ENCODE measurements at places on chromosomes 7 and 10.
A peak's percentile ranks its signal among the peaks of the same experiment; 100 is the strongest.

- no peak for DNase-seq
Measured at GRCh38 chr10:82796510-82796909, 921.5 kb downstream of the NRG3 start.

DNA sequence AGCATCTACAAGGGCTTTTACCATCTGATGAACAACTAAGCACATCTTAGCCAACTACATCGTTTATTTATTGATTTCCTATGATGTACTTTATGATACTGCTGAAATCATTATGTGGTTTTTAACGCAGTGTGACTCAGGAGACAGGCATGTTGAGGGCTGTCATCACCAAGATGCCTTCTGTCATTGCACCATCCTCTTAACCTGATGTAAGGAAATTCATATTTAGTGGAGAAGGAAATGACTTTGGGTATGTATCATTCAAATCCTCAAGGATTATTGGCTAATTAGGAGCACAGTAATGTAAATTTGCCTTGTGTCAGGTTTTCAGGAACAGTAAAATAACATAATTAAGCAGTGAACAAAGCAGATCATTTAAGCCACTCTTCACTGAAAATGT is 138.5 kb upstream of the MGMT start:
- DNase-seq = no peak

GRCh38 chr7:66508431-66508830 is 120.2 kb upstream of the KCTD7 start:
- DNase-seq = no peak

- DNase-seq = no peak
Measured at GRCh38 chr7:36430881-36431280, 41.2 kb downstream of the ANLN start.

DNA sequence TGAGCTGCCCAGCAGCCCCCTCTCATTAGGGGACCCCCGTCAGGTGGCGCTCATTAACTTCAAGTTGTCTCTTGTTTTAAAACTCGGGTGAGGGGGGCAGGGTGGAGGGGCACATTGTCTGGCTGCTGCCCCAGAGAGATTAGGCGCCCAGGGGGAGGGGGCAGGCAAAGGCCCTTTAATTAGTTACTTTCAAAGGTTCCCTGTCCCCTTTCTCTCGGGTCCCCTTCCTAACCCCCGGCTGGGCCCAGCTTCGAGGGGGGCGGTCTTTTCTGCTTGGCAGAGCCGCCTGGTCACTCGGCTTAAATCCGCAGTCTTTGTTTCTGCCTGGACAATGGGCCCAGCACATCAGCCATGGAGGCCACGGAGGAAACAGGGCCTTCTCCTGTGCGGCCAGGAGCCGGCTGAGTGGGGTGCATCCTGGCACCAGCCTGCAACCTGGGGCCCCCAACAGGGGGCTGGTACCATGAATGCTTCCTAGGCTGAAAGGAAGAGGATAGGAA is 38.9 kb upstream of the SLF2 start:
- DNase-seq = no peak

GRCh38 chr7:71982851-71983250 is 429.3 kb downstream of the CALN1 start:
- peak; percentile 1 for DNase-seq

- no peak for DNase-seq
Measured at GRCh38 chr7:102875700-102876295, 37.0 kb upstream of the LRRC17 start.

DNA sequence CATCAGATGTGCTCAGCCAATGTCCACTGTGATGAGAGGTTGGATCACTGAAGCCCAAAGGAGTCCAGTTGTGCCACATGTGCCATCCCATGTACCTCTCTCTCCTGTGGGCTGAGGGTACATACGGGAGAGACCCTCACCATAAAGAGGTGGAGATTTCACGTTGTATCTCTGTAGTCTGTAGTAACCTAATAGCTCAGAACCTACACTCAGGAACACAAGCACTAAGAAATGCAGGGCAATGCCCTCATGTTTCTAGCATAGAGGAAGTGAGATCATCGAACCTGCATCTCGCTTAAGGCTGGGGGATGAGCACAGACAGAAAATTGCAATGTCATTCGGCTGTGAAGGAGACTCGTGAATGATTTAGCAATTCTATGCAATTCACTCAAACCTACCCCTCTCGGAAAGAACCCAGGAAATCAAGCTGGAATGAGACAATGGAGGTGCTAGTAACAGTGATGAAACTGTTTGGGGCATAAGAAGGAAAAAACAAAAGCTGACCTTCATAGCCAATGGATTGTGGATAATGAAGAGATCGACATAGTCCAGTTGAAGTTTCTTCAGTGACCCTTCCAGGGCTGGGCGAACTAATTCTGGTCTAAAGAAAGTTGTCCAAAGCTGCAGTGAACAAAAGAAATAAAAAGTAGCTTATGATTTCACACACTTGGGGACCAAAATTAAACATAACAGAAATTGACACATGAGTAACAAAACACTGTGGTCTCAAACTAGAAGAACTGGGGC is 80.3 kb upstream of the UCN3 start:
- DNase-seq = no peak

GRCh38 chr7:52472006-52472620 is 563.3 kb upstream of the POM121L12 start:
- no peak for DNase-seq

- no peak for DNase-seq
Measured at GRCh38 chr10:86768412-86769062, 12.1 kb downstream of the BMPR1A start.

- DNase-seq = no peak
Measured at GRCh38 chr7:97772045-97772901, 40.4 kb downstream of the TAC1 start.

- no peak for DNase-seq
Measured at GRCh38 chr7:36526863-36527548, 137.3 kb downstream of the ANLN start.

DNA sequence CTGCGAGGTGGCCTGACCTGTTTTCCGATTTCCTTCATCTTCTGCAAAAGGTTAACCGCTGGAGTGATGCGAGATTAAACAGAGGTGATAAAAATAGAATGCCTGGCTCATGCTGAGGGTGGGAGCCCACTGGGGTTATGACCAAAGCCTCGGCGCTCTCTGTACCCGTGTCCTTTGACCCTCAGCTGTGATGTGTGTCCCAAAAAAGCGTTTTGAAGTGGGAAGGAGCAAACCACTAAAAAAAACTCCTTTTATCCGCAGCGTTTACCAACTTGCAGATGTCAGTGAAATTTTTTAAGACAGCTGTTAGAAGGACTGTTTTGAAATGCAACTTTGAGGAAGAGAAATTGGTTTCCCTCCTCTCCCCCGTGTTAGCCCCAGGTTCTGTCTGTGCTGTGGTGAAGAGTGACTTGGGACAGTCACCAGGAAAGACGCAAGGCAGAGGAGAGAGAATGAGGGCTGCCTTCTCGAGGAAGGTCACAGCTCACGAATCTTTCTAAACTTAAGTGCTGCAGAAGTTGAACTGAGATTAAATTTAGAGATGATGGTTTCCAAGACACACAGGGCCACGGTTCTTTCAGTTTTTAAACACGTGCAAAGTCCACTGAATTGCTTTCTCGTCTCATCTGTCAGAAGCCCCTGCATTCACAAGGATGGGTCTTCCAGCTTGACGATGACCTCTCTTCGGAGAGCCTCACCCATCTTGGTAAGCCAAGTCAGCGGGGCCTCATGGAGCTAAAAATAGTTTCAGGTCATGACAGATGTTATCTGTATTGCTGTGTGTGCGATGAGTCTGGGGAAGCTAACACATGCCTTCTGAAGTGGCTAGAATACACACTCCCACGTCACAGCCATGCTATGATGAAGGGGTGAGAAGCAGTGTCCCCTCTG is 27.6 kb downstream of the AMZ1 start:
- DNase-seq = no peak

GRCh38 chr10:3248526-3249306 is 76.1 kb upstream of the PITRM1 start:
- no peak for DNase-seq

DNA sequence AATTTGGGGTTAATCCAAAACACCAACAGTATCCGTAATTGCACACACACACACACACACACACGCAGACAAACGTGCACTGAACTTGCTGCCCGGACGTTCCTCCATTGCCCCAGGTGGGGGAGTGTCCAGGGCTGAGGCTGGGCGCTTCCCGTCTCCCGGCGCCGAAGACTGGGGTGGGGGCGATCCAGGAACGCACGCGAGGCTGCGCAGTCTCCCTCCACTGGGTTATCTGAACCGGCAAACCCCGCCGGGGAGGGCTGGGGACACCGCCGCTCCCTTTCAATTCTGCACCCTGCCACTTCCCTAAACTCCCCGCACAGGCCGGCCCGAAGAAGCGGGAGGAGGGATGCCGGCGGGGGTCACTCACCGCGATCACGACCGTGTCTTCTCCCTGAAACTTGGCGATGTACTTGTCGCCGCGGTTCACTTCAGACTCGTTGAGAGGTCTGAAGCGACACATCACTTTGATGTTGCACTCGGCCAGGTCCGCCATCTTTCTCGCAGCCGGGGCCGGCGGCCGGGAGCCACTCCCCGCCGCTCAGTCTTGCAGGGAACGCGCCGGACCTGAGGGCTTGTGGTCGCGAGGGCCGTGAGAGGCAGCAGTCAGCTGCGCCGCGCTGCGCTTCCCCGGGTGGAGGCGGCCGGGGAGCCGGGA is 618 bp downstream of the KIF5B start:
- peak; percentile 53 for DNase-seq

DNA sequence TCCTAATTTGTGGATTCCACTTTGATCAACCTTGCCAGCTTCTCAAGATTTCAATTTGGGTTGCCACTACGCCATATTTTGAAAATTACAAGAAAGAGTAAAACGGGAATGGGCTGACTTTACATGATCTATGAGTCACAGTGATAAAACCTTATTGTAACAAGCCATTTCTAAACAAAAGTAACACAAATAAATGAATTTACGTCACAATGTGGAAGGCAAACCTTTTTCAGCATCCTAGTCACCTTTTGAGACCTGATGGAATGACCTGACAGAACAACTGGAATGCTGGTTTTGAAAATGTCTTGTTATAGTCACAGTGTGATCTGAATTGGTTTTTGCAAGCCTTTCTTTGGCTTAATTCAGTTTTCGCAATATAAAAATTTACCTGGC is 85.9 kb downstream of the CDK6 start:
- no peak for DNase-seq

Data from NCI-H526 treated with DMSO at 0.1 percent for 48 hours (cell line).